ENCODE measurements at places on chromosomes 11 and 22.
A peak's percentile ranks its signal among the peaks of the same experiment; 100 is the strongest.

GRCh38 chr22:25364736-25365241 is 145.3 kb downstream of the CRYBB2 start:
- no peak for DNase-seq

DNA sequence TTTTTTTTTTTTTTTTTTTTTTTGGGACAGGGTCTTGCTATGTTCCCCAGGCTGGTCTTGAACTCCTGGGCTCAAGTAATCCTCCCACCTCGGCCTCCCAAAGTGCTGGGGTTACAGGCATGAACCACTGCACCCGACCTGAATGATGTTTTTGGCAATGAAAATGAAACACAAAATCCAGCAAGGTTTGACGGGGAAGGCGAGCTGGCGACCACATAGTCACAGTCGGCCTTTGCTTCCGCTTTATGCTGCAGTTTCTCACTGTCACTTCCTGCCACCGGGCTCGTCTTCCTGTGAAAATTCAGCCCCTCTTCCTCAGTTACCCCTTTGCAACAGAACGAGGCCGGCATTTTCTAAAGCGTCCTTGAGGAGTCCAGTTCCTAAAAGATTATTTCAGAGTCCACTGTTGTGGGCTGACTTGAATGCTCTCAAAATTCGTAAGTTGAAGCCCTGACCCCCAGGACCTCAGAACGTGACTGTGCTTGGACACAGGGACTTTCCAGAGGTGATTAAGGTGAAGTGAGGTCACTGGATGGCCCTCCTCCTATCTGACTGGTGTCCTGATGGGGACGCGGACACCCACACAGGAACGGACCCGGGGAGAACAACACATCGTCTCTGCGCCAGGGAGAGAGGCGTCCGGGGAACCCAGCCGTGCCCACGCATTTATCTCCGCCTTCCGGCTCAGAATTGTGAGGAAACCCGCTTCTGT is 2.9 kb upstream of the BID start:
- no peak for DNase-seq

GRCh38 chr11:66022401-66023185 is 3.7 kb downstream of the CATSPER1 start:
- DNase-seq: peak; percentile 30

- DNase-seq: no peak
Observed at GRCh38 chr11:111376181-111376871, 2.7 kb downstream of the POU2AF1 start.

- DNase-seq: no peak
Observed at GRCh38 chr11:47376525-47377371, 1.6 kb downstream of the SPI1 start.

DNA sequence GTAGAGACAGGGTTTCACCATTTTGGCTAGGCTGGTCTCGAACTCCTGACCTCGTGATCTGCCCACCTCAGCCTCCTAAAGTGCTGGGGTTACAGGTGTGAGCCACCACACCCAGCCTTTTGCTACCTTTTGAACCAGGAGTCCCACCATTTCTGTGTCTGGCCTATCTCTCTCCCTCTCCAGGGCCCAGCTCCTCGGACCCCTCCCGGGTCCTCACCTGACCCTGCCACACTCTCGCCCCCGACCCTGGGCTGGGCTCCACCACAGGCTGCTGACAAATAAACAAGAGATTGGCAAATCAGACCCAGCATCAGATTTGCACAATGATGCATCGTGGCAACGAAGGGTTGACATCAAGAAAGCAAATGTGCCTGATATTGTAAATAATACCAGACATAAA is 8.8 kb downstream of the KRTAP5-5 start:
- no peak for DNase-seq

GRCh38 chr22:49535126-49535525 is 292.5 kb downstream of the BRD1 start:
- DNase-seq: no peak

DNA sequence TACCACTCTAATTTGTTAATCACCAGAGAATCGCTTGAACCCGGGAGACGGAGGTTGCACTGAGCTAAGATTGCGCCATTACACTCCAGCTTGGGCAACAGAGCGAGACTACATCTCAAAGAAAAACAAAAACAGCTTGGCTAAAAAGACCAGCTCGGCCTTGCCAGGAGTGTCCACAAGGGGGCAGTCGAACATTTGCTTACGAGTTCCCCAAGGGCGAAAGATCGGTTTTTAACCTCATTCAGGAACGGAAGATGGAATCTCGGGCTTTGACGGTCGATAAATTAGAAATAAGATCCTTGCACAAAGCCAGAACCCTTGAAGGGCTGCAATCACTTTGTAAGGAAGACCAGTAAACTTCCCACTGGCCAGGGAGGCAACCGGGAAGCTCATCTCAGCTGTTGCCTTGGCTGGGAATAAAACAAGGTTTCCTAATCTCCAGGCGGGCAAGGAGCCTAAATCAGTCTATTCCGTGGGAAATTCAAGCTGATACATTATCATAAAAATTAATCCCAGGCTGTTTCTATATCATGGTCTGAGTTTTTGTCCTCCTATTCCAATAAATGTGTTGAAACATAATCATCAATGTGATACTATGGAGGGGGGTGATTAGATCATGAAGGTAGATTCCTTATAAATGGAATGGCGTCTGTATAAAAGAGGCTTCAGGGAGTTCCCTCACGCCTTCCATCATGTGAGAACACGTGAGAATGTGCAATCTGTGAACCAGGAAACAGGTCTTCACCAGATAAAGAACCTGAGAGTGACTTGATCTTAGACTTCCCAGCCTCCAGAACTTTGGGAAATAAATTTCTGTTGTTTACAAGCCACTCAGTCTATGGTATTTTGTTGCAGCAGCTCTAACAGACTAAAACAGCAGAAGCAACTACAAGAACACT is 14.9 kb upstream of the SLC29A2 start:
- peak; percentile 89 for DNase-seq

DNA sequence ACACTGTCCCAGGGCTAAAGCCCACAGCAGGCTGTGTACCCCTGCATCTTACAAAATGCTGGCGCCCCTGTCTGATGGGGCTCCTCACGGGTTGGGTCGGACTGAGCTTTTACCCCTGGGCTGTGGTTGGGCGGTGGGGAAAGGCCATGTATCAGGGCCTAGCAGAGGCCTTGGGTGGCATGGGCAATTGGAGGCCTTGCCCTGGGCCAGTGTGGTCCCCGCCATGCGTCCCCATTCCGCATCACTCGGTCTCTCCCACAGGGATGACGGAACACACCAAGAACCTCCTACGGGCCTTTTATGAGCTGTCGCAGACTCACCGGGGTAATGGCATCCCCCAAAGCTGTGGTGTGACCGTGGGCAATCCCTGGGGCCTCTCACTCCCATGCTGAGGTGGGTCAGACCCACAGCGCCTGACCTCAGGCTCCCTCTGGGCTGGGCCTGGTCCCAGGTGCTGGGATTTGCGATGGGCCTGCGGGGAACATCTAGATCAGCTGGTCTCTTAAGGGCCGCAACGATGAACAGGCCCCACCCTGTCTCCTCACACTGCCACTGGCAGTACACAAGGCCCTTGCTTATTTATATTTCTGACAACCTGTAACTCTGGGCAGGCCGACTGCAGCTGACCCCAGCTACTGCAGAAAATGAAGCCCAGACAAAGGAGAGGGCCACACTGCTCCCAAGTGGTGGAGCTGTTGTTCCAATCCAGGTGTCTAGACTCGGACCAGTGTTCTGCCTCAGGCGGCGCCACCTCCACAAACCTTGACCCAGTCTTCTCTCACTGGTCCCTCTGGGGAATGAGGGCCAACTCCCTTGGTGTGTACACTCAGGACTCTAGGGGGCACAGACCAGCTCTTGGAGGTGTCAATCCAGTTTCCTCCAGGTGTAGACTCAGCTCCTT is 12.3 kb downstream of the SLC16A8 start:
- DNase-seq: no peak

GRCh38 chr11:12318791-12319438 is 58.5 kb upstream of the PARVA start:
- DNase-seq: no peak

GRCh38 chr11:59918987-59919589 is 19.1 kb upstream of the OOSP1 start:
- peak; percentile 71 for DNase-seq

DNA sequence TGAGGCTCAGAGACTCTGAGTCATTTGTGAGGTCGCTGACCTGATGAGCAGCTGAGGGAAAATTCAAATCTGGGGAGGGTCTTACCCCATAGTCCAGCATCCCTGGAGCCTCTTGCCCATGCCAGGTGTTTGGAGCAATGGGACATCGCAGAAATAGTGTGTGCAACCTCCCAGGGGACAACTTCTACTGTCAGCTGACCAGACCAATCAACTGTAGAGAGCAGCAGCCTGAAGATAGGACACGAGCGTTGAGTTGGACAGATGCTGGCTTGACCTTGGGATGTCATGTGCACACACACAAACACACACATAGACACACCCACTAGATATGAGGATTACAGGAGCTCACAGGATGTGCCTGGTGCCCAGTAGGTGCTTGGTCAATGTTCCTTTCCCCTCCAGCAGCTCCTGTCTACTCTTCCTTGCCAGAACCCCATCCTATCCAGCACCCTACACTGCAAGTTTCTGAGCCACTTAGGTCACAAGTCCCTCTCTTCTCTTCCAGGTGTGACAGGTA is 59.1 kb upstream of the MPEG1 start:
- no peak for DNase-seq

Measured in brain microvascular endothelial cell (primary cell).